ENCODE measurements at places on chromosomes 1 and 21. TPM values are rescaled to one million over a fixed set of nuclear protein-coding genes. Genes with fewer than 3 reads are reported as not detected.

RPE65 gene
- not detected for total RNA-seq

CYB5RL gene
- 5.9 TPM for total RNA-seq

TPTE gene
- total RNA-seq, result not detected

EFCAB7 gene
- 8.0 TPM for total RNA-seq

BMP8A gene
- total RNA-seq, result not detected

OR14K1 gene
- not detected for total RNA-seq

CLIC6 gene
- total RNA-seq, result 11.2 TPM

DNALI1 gene
- 2.3 TPM for total RNA-seq

PRRX1 gene
- total RNA-seq, result 36.5 TPM

TAL1 gene
- 3.7 TPM for total RNA-seq

LYPD8 gene
- total RNA-seq, result not detected

HCN3 gene
- total RNA-seq, result 1.5 TPM

TLCD4 gene
- 59.6 TPM for total RNA-seq

TMPRSS3 gene
- not detected for total RNA-seq

RBM11 gene
- not detected for total RNA-seq

KCNE1 gene
- 5.3 TPM for total RNA-seq

DDAH1 gene
- 4.1 TPM for total RNA-seq

OR2T29 gene
- not detected for total RNA-seq

GIPC2 gene
- 4.9 TPM for total RNA-seq

MROH7 gene
- 7.0 TPM for total RNA-seq

FOXD3 gene
- 0.32 TPM for total RNA-seq

IKBKE gene
- 0.64 TPM for total RNA-seq

GFI1 gene
- total RNA-seq, result 0.30 TPM

SPRR1A gene
- total RNA-seq, result not detected

GPR25 gene
- total RNA-seq, result not detected

TNFRSF8 gene
- 1.2 TPM for total RNA-seq

SLC9C2 gene
- not detected for total RNA-seq

IGSF21 gene
- 1.8 TPM for total RNA-seq

OR2L13 gene
- total RNA-seq, result not detected

FAM151A gene
- total RNA-seq, result 1.2 TPM

CAP1 gene
- 69.1 TPM for total RNA-seq

SRGAP2B gene
- total RNA-seq, result 8.7 TPM

NR1I3 gene
- total RNA-seq, result not detected

JAK1 gene
- 95.7 TPM for total RNA-seq

CCDC185 gene
- total RNA-seq, result not detected

GSTM2 gene
- total RNA-seq, result 83.6 TPM

XPR1 gene
- total RNA-seq, result 43.8 TPM

CELSR2 gene
- 9.8 TPM for total RNA-seq

MANEAL gene
- total RNA-seq, result 1.8 TPM

KCNK1 gene
- total RNA-seq, result 29.7 TPM

ARTN gene
- not detected for total RNA-seq

HP1BP3 gene
- 121 TPM for total RNA-seq

DDI2 gene
- total RNA-seq, result 21.9 TPM

CAPN8 gene
- not detected for total RNA-seq

DYNLT4 gene
- 0.35 TPM for total RNA-seq

OTUD3 gene
- 3.7 TPM for total RNA-seq

RGL1 gene
- total RNA-seq, result 18.5 TPM

AADACL3 gene
- not detected for total RNA-seq

WNT4 gene
- 0.05 TPM for total RNA-seq

MAP3K21 gene
- 0.50 TPM for total RNA-seq

PRR9 gene
- total RNA-seq, result not detected

RBM34 gene
- 58.7 TPM for total RNA-seq

CYYR1 gene
- total RNA-seq, result 27.5 TPM

INSRR gene
- total RNA-seq, result 0.72 TPM

RGSL1 gene
- not detected for total RNA-seq

RSPO1 gene
- 0.47 TPM for total RNA-seq

BSND gene
- total RNA-seq, result not detected

Data from left ventricle myocardium superior (tissue), 1 donor.